ENCODE measurements at places on chromosomes 7 and 10.

GRCh38 chr7:64628721-64629120 lies 37.2 kb upstream of the ZNF107 start:
- H3K27me3 ChIP-seq: no peaks in the 10 kb centered on the region
- no peak overlapping the region for H3K27ac ChIP-seq
- H3K4me3 ChIP-seq: no peak overlapping the region
- H3K4me1 ChIP-seq: peaks cover 11% of the 10 kb centered on the region
- H3K36me3 ChIP-seq: no peaks in the 10 kb centered on the region

DNA sequence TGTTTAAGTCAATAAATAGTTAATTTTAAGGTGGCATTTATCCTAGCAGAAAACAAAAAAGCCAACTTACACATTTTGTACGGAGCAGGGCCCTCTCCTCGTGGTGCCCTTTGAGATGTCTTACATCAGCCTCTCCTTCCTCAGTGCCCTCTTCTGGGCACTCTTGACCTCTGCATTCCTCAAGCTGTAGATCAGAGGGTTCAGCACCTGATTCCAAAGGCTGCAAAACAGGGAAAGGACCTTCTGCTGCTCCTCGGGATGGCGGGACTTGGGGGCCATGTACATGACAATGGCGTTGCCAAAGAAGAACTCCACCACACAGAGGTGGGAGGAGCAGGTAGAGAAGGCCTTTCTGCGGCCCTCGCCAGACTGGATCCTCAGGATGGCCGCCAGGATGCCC lies 4.6 kb upstream of the OR2A14 start:
- H3K36me3 ChIP-seq: no peaks in the 10 kb centered on the region
- H3K27ac ChIP-seq: no peak overlapping the region
- no peaks in the 10 kb centered on the region for H3K4me1 ChIP-seq
- no peak overlapping the region for H3K4me3 ChIP-seq

DNA sequence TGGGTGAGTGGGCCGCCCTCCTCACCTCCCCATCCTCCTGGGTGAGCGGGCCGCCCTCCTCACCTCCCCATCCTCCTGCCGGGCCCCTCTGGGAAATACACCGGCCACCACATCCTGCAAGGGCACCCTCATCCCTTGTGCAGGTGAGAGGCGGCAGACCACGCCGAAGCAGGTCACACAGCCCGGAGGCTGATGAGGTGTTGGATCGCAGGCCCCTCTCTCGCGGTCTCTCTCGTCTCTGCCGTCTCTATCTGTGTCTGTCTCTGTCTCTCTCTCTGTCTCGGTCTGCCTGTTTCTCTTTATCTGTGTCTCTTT lies 30.8 kb upstream of the FOXL3 start:
- peaks cover 3% of the 10 kb centered on the region for H3K36me3 ChIP-seq
- H3K27me3 ChIP-seq: peaks cover 1% of the 10 kb centered on the region
- no peak overlapping the region for H3K4me3 ChIP-seq
- DNase-seq: no peak
- H3K4me1 ChIP-seq: no peaks in the 10 kb centered on the region

- no peaks in the 10 kb centered on the region for H3K4me1 ChIP-seq
- no peaks in the 10 kb centered on the region for H3K27me3 ChIP-seq
- H3K27ac ChIP-seq: no peak overlapping the region
- H3K4me3 ChIP-seq: no peak overlapping the region
- H3K36me3 ChIP-seq: no peaks in the 10 kb centered on the region
Observed at GRCh38 chr10:20817646-20818045, 79.5 kb downstream of the NEBL start.

- H3K27ac ChIP-seq: no peak overlapping the region
- H3K4me3 ChIP-seq: no peak overlapping the region
Observed at GRCh38 chr10:113585949-113586348, 33.1 kb downstream of the HABP2 start.

DNA sequence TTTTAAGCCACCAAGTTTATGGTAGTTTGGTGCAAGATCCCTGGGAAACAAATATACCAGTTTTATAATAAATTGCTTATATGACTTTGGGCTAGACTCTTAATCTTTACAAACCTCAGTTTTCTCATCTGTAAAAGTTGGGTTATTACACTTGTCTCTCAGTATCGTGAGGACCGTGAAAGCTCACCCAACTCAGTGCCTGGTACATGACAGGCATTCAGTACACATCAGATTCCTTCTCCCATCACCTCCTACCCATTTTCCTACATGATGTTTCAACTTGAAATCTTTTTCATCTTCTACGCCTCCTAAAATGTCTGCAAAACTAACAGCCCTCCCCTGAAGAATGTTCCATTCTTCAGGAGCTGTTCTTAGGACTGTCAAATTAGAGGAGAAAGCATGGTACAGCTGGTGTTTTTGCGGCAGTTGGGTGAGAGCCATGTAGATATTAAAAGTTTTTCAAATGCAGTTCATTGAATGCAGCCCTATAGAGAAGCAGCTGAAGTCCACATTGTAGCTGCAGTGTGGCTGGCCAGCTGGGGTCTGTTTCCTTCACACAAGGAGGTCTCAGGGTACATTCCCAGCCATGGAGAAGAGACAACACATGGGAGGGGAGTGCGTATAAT lies 812.8 kb downstream of the LRMDA start:
- no peaks in the 10 kb centered on the region for H3K4me1 ChIP-seq
- no peak overlapping the region for H3K4me3 ChIP-seq
- H3K36me3 ChIP-seq: no peaks in the 10 kb centered on the region
- no peaks in the 10 kb centered on the region for H3K27me3 ChIP-seq
- DNase-seq: no peak

DNA sequence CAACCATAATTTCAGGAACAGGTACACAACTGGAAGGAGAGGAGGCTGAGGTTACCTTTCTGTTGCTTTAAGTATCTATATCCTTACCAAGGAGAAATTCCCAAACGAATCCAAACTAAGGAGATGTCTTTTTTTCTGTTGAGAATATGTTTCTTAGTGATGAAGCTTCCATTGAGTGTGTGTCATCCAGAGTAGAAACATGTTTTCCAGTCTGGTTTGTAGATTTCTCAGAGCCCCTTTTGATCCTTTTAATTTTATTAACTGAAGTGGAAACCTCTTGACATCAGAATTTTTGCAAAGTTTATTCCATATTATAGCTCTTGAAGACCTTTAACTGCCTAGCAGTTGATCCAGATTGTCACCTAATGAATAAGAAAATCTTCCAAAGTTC lies 207.1 kb upstream of the FERD3L start:
- no peaks in the 10 kb centered on the region for H3K27me3 ChIP-seq
- H3K27ac ChIP-seq: no peak overlapping the region
- H3K36me3 ChIP-seq: no peaks in the 10 kb centered on the region
- H3K4me1 ChIP-seq: no peaks in the 10 kb centered on the region

GRCh38 chr10:90437452-90437851 lies 420.4 kb downstream of the HTR7 start:
- H3K4me3 ChIP-seq: no peak overlapping the region
- H3K27me3 ChIP-seq: no peaks in the 10 kb centered on the region
- no peak overlapping the region for H3K27ac ChIP-seq
- H3K36me3 ChIP-seq: no peaks in the 10 kb centered on the region
- H3K4me1 ChIP-seq: no peaks in the 10 kb centered on the region
- DNase-seq: no peak
